ENCODE measurements at places on chromosomes 6 and 20. TPM values are rescaled to one million over a fixed set of nuclear protein-coding genes. Genes with fewer than 3 reads are reported as not detected.
A peak's percentile ranks its signal among the peaks of the same experiment; 100 is the strongest.

- H3K27ac ChIP-seq = no peak overlapping the region
- DNase-seq = no peak
- H3K4me3 ChIP-seq = no peak overlapping the region
- no peaks in the 10 kb centered on the region for H3K36me3 ChIP-seq
- H3K4me1 ChIP-seq = no peaks in the 10 kb centered on the region
These were observed 62.0 kb downstream of the CARMIL1 start for GRCh38 chr6:25341203-25341552.

DUSP15 gene
- 5.2 TPM for total RNA-seq

THBD gene
- 29.3 TPM for total RNA-seq

CCDC170 gene
- total RNA-seq = 19.8 TPM

DNA sequence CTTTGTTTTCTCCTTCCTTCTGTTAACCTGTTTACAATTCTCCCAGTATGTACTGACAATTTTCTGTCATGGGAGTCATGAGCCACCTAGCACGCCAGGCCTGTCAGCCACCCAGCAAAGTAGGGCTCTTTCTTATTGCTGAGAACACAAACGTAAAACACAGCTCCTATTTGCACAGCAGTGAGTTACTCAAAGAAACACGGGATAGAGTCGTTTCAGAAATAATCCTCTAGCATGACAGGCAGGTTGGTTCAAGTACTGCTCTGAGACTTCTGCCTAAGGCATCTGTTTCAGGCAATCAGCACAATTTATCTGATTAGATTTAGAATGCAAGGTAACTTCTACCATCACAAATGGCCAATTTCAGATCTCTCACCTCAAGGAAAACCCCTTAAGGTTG lies 88.8 kb downstream of the CD24 start:
- no peaks in the 10 kb centered on the region for H3K36me3 ChIP-seq
- H3K27ac ChIP-seq = no peak overlapping the region
- no peaks in the 10 kb centered on the region for H3K27me3 ChIP-seq
- no peak for DNase-seq
- no peaks in the 10 kb centered on the region for H3K4me1 ChIP-seq

GRCh38 chr6:88808381-88808780 lies 155.0 kb downstream of the RNGTT start:
- no peaks in the 10 kb centered on the region for H3K36me3 ChIP-seq
- H3K4me1 ChIP-seq = no peaks in the 10 kb centered on the region
- H3K27me3 ChIP-seq = no peaks in the 10 kb centered on the region
- H3K4me3 ChIP-seq = no peak overlapping the region

FOXP4 gene
- total RNA-seq = 15.5 TPM

DNA sequence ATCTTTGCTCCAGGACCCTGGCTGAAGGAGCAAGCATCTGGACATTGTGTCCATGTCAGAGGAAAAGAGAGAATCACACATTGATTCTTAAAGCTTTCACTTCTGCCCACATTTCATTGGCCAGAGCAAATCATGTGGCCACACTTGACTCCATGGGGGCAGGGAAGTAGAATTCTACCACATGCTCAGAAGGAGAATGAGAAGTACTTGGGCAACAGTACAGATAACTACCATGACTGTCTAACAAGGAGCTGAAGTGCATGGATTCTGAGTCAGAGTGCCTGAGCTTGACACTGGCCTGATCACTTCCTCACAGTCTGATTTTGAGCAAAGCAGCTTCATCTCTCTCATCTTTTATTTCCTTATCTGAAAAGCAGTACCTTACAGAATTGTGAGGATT lies 38.6 kb downstream of the GHRH start:
- DNase-seq = no peak
- H3K36me3 ChIP-seq = no peaks in the 10 kb centered on the region
- H3K27me3 ChIP-seq = no peaks in the 10 kb centered on the region
- no peaks in the 10 kb centered on the region for H3K4me1 ChIP-seq

SLC35D3 gene
- total RNA-seq = not detected

DNA sequence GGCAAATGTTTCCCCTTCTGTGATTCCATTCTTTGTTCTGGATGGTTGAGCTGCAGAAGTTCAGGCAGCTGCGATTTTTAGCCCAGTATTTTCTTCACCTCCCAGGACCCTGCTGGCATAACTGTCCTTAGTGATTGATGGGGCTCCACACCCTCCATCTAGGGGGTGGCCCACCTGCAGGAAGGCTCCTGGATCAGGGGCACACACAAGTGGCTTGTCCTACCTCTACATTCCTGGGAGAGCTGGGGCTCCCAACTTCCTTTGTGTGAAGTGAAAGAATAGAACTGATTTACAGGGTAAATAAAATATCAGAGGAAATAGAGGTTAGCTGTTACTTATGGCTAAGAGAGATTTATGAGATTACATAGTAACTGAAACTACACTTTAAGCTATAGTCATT lies 129.5 kb upstream of the MAP3K7 start:
- no peak overlapping the region for H3K27ac ChIP-seq
- H3K4me3 ChIP-seq = no peak overlapping the region
- H3K4me1 ChIP-seq = peaks cover 2% of the 10 kb centered on the region
- DNase-seq = no peak
- no peaks in the 10 kb centered on the region for H3K36me3 ChIP-seq

GRCh38 chr20:32541323-32542258 lies 43.5 kb downstream of the NOL4L start:
- no peak for DNase-seq
- H3K36me3 ChIP-seq = no peaks in the 10 kb centered on the region

- H3K27ac ChIP-seq = no peak overlapping the region
- no peak overlapping the region for H3K4me3 ChIP-seq
- H3K27me3 ChIP-seq = no peaks in the 10 kb centered on the region
- DNase-seq = no peak
These were observed 75.2 kb downstream of the L3MBTL3 start for GRCh38 chr6:130093546-130093945.

DNA sequence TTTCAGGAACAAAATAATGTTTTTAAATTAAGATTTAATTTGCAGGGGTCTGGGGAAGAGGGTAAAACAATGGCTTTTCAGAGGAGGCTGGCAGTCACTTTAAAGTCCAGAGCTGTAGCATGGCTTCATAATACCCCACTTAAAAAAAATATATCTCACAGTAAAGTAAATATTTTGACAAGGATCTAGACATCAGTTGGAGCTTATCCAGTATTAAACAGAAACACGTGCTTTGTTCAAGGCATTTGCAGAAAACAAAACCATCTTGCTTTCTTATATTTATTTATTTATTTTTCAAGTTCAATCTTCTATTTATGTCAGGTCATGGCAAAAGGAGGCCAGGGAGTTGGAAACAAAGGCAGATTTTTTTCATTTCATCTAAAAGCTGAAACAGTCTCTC lies 53.3 kb upstream of the PRL start:
- H3K4me3 ChIP-seq = no peak overlapping the region
- DNase-seq = no peak
- H3K36me3 ChIP-seq = no peaks in the 10 kb centered on the region
- H3K27me3 ChIP-seq = no peaks in the 10 kb centered on the region
- H3K4me1 ChIP-seq = no peaks in the 10 kb centered on the region

GRCh38 chr6:26159357-26160273 lies 72.4 kb downstream of the HFE start:
- H3K27me3 ChIP-seq = no peaks in the 10 kb centered on the region
- H3K36me3 ChIP-seq = no peaks in the 10 kb centered on the region
- peak overlapping the region; percentile 98 for H3K27ac ChIP-seq
- no peak for DNase-seq
- H3K4me3 ChIP-seq = peak overlapping the region; percentile 69

GRCh38 chr6:1316489-1316971 lies 4.6 kb downstream of the FOXQ1 start:
- H3K4me1 ChIP-seq = peaks cover 2% of the 10 kb centered on the region
- H3K27ac ChIP-seq = no peak overlapping the region
- H3K36me3 ChIP-seq = no peaks in the 10 kb centered on the region
- DNase-seq = no peak

TCEA2 gene
- total RNA-seq = 83.4 TPM

- no peak overlapping the region for H3K4me3 ChIP-seq
- no peak for DNase-seq
- H3K4me1 ChIP-seq = peaks cover 6% of the 10 kb centered on the region
- H3K27ac ChIP-seq = no peak overlapping the region
- no peaks in the 10 kb centered on the region for H3K27me3 ChIP-seq
- H3K36me3 ChIP-seq = no peaks in the 10 kb centered on the region
These were observed 24.8 kb upstream of the IGF2R start for GRCh38 chr6:159943968-159944598.

GRCh38 chr6:169316651-169317050 lies 63.0 kb upstream of the THBS2 start:
- DNase-seq = no peak
- H3K36me3 ChIP-seq = no peaks in the 10 kb centered on the region
- H3K4me1 ChIP-seq = peaks cover 7% of the 10 kb centered on the region

GRCh38 chr6:137975188-137975940 lies 108.3 kb downstream of the TNFAIP3 start:
- no peaks in the 10 kb centered on the region for H3K4me1 ChIP-seq
- H3K27me3 ChIP-seq = no peaks in the 10 kb centered on the region
- H3K4me3 ChIP-seq = no peak overlapping the region
- no peak for DNase-seq
- H3K27ac ChIP-seq = no peak overlapping the region
- no peaks in the 10 kb centered on the region for H3K36me3 ChIP-seq

DNA sequence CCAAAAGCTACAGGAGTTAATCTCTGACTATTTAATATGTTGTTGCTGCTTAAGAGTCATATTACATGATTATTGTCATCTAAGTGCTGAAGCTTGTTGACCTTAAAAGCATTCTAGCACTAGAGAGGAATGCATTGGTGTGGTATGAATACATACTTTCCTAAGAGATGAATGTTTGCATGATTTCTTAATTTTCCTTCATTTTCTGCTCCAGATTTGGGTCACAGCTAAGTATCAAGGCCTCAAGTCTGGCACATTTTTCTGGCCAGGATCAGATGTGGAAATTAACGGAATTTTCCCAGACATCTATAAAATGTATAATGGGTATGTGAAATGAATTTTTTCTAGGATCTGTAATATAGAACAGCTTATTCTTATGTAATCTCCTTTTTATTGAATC lies 53.6 kb downstream of the ENPP1 start:
- H3K27me3 ChIP-seq = no peaks in the 10 kb centered on the region
- no peaks in the 10 kb centered on the region for H3K36me3 ChIP-seq
- no peak overlapping the region for H3K27ac ChIP-seq
- no peak for DNase-seq

GRCh38 chr20:37542281-37542680 lies 14.6 kb upstream of the BLCAP start:
- no peak overlapping the region for H3K27ac ChIP-seq
- DNase-seq = no peak
- no peaks in the 10 kb centered on the region for H3K36me3 ChIP-seq
- H3K4me1 ChIP-seq = no peaks in the 10 kb centered on the region

DNA sequence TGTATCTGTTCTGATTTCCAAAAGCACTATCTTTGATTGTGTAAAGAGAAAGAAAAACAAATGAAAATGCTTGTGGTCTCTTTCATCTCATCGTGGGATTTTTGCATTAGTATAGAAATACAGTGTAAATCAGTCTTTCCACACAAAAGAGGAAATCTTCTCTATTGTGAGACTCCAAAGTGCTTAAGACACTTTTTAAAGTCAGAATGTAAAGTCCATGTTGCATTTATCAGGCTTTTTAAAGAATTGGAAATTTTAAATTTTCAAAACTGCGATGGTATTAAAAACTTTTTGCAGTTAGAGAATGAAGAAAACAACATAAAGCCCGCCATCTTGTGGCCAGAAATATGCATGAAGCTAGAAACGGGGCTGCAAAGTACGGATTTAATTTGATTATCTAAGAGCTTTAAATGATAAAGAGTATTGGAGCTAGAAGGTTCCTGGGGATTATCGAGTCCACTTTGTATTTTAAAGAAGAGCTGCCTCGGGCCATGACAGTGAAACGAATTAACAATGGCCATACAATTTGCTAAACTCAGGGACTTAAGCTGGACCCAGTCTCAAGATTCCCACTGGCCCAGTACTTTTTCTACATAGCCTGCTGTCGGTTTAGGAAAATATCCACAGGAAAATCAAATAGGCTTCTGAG lies 339.6 kb downstream of the ARHGAP18 start:
- no peaks in the 10 kb centered on the region for H3K36me3 ChIP-seq
- DNase-seq = no peak
- H3K4me1 ChIP-seq = peaks cover 2% of the 10 kb centered on the region
- no peak overlapping the region for H3K4me3 ChIP-seq
- H3K27me3 ChIP-seq = no peaks in the 10 kb centered on the region
- no peak overlapping the region for H3K27ac ChIP-seq

DNA sequence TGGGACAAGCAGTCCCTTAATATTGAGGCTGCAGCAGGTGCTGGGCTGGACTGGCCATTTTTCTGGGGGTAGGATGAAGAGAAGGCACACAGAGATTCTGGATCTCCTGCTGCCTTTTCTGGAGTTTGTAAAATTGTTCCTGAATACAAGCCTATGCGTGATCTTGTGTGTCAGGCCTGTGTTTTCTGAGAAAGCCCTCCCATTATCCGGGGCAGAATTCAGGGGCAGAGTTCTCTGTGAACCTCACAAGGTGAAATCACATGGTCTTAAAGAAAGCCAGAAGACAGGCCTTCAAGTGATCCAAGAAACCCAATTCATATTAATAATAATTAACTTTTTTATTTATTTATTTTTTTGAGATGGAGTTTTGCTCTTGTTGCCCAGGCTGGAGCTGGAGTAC lies 12.5 kb downstream of the CCN5 start:
- no peaks in the 10 kb centered on the region for H3K27me3 ChIP-seq
- no peak overlapping the region for H3K27ac ChIP-seq
- H3K36me3 ChIP-seq = no peaks in the 10 kb centered on the region
- DNase-seq = no peak
- H3K4me1 ChIP-seq = peaks cover 10% of the 10 kb centered on the region

DEFB128 gene
- total RNA-seq = not detected

DACT2 gene
- 0.71 TPM for total RNA-seq

TAP2 gene
- total RNA-seq = 22.6 TPM

- no peak overlapping the region for H3K4me3 ChIP-seq
- H3K4me1 ChIP-seq = no peaks in the 10 kb centered on the region
- H3K27ac ChIP-seq = no peak overlapping the region
- no peaks in the 10 kb centered on the region for H3K27me3 ChIP-seq
- DNase-seq = no peak
These were observed 343.9 kb downstream of the ZFAND3 start for GRCh38 chr6:38163186-38164130.

- no peaks in the 10 kb centered on the region for H3K4me1 ChIP-seq
- no peak for DNase-seq
- no peaks in the 10 kb centered on the region for H3K27me3 ChIP-seq
- no peak overlapping the region for H3K4me3 ChIP-seq
These were observed 904.3 kb upstream of the FLRT3 start for GRCh38 chr20:15241681-15242080.

GRCh38 chr6:71420693-71421328 lies 132.2 kb downstream of the OGFRL1 start:
- peak overlapping the region; percentile 64 for H3K27ac ChIP-seq
- peak; percentile 96 for DNase-seq
- no peaks in the 10 kb centered on the region for H3K36me3 ChIP-seq
- H3K4me3 ChIP-seq = peak overlapping the region; percentile 56
- H3K27me3 ChIP-seq = no peaks in the 10 kb centered on the region

DNAH8 gene
- under 0.01 TPM for total RNA-seq

TRAPPC3L gene
- total RNA-seq = not detected

GRCh38 chr20:9632265-9632664 lies 117.9 kb downstream of the LAMP5 start:
- no peaks in the 10 kb centered on the region for H3K27me3 ChIP-seq
- no peak overlapping the region for H3K27ac ChIP-seq
- no peaks in the 10 kb centered on the region for H3K4me1 ChIP-seq
- H3K4me3 ChIP-seq = no peak overlapping the region
- no peak for DNase-seq

HLA-DMA gene
- total RNA-seq = 22.7 TPM

- no peak for DNase-seq
- H3K27me3 ChIP-seq = no peaks in the 10 kb centered on the region
- no peak overlapping the region for H3K4me3 ChIP-seq
- no peak overlapping the region for H3K27ac ChIP-seq
These were observed 869 bp upstream of the SLC17A2 start for GRCh38 chr6:25931411-25931709.

Measured in ovary (tissue), 10 donors.